ENCODE measurements at places on chromosomes 16 and 17.

DNA sequence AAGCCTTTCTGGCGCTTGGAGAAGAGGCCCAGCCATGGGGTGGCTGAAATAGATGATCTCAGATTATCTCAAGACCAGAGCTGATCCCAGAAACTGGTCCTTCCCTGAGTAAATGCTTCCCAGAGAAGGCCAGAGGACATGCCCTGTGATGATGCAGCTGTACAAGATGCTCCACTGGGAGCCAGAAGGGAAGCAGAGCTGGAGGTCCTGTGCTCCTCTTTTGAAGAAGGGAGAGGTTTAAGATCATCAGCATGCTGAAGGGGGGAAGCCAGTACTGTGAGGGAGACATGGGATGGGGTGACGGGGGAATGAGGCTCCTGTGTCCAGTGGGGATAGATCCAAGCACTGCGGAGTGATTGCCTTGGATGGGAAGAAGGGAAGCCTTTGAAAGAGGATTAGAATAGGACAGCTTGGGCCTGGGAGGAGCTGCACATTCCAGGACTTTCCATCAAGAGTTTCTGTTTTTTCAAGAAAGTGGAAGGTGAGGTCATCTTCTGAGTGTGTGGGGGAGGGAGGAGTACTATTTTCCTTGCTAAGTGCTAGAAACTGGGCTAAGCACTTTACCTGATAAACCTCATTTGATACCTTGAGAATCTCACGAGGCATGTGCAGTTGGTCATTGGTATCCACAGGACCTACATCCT, 16.4 kb upstream of the ALOX15B start:
- DNase-seq: no peak

DNA sequence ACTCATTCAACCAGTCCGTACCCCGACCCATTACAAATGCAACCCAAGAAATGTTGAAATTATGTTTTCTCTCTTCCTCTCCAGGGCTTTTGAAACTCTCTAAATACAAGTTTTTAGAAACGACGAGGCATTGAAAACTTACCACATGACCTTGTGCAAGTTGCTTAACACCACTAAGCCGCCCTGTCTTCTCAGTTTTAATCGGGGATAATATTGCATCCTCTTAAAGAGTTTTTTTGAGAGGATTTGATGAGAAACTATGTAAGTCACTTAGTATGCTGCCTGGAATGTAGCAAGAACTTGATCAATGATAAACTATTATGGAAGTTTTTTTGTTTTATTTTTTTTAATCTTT, 149.0 kb upstream of the FAM20A start:
- DNase-seq: no peak

- no peak for DNase-seq
Observed at GRCh38 chr17:79388556-79389295, 222.1 kb downstream of the RBFOX3 start.

- no peak for DNase-seq
Observed at GRCh38 chr16:63192980-63193379, 1156.7 kb upstream of the CDH8 start.

DNA sequence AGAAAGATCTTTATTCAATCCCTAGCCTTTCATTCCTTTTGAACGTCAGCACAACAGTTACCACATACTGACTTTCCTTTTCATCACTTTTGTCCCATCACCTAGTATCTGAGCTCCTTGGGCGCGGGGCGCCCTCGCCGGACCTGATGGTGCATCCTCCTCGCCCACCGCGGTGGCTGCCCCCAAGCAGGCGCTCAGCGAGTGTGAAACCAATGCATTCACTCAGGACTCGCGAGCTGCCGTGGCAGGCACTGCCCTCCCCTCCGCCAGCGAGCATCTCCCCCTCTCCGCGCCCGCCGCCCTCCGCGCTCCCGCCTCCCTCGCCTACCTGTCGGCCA, 756 bp downstream of the KLHL11 start:
- DNase-seq: no peak

DNA sequence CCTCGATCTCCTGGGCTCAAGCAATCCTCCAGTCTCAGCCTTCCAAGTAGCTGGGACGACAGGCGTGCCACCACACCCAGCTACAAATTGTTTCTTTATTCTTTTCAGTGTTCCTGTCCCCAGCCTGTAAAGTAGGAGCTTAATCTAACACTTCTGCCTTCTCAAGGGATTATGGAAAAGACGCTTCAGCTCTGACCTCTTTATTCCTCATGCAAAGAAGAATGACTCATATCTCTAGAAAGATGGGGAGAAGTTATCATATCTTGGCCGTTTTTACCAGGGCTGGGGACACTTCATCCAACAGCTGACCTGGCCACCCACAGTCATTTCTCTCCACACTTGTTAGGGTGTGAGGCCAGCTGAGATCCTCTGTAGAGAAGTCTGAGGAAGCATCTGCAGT, 172.6 kb downstream of the HAPSTR1 start:
- no peak for DNase-seq

- no peak for DNase-seq
Observed at GRCh38 chr17:80886641-80887573, 104.7 kb upstream of the CHMP6 start.

DNA sequence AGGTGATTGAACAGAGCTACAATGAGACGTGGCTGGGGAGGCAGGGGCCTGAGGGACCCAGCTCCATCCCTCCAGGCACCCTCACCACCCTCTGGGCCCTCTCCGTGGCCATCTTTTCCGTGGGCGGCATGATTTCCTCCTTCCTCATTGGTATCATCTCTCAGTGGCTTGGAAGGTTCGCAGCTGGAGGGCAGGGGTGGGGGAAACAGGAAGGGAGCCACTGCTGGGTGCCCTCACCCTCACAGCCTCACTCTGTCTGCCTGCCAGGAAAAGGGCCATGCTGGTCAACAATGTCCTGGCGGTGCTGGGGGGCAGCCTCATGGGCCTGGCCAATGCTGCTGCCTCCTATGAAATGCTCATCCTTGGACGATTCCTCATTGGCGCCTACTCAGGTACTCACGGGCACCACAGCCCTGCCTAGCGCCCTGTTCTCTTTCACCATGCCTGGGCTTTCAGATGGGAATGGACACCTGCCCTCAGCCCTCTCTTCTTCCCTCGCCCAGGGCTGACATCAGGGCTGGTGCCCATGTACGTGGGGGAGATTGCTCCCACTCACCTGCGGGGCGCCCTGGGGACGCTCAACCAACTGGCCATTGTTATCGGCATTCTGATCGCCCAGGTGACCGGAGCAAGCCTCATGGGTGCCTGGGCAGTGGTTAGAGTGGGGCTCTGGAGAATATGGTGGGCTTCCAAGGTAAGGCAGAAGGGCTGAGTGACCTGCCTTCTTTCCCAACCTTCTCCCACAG, 2.1 kb downstream of the SLC2A4 start:
- DNase-seq: no peak

DNA sequence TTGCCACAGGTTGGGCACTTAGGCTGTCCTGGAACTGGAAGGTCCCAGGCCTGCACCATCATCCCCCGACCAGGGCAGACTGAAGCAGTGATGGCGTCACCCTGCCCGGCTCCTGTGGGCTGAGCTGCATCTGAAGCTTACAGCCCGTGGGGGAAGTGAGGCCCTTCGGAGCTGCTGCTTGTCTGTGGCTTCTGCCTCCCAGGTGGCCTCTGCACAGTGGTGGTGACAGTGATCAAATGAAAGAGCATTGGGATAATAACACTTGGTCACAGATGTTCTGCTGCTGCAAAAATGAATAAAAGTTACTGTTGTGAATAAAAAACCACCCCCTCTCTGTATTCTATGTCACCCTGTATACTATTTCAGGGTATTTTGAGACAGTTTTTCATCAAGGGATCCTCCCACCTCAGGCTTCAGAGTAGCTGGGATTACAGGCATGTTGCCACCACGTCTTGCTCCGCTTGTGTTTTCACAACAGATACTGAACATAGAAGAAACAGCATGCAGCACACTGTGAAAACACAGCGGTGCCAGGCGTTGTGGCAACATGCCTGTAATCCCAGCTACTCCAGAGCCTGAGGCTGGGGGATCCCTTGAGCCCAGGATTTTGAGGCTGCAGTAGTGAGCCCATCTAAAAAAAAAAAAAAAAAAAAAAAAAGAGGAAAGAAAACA, 165.0 kb downstream of the LGALS9B start:
- no peak for DNase-seq
